Left renal cortex interstitium (tissue), 4 donors: ENCODE measurements at places on chromosomes 2 and 18. TPM values are rescaled to one million over a fixed set of nuclear protein-coding genes. Genes with fewer than 3 reads are reported as not detected.

GRCh38 chr2:39018638-39019037, 102.2 kb downstream of the SOS1 start:
- DNase-seq, result no peak

- no peak for DNase-seq
Observed at GRCh38 chr2:169895294-169895985, 68.2 kb downstream of the UBR3 start.

Gene IL36A
- polyA plus RNA-seq, result not detected

Gene NGEF
- 2.7 TPM for polyA plus RNA-seq

- DNase-seq, result no peak
Observed at GRCh38 chr18:58313491-58314032, 269.5 kb downstream of the NEDD4L start.

- DNase-seq, result no peak
Observed at GRCh38 chr2:19963386-19963785, 26.5 kb downstream of the WDR35 start.

Gene CEP192
- polyA plus RNA-seq, result 42.1 TPM

- DNase-seq, result no peak
Observed at GRCh38 chr2:120787111-120787821, 51.6 kb downstream of the GLI2 start.

Gene ABCG8
- 1.1 TPM for polyA plus RNA-seq

GRCh38 chr2:165575044-165575615, 105.6 kb downstream of the CSRNP3 start:
- DNase-seq, result no peak
